ENCODE measurements at places on chromosomes 4 and X. TPM values are rescaled to one million over a fixed set of nuclear protein-coding genes. Genes with fewer than 3 reads are reported as not detected.

GRCh38 chr4:162450531-162451035 is 286.8 kb upstream of the FSTL5 start:
- no peak for DNase-seq

- DNase-seq, result no peak
Measured at GRCh38 chrX:68648960-68649359, 1.5 kb downstream of the STARD8 start.

Gene DMRTC1B
- not detected for total RNA-seq

DNA sequence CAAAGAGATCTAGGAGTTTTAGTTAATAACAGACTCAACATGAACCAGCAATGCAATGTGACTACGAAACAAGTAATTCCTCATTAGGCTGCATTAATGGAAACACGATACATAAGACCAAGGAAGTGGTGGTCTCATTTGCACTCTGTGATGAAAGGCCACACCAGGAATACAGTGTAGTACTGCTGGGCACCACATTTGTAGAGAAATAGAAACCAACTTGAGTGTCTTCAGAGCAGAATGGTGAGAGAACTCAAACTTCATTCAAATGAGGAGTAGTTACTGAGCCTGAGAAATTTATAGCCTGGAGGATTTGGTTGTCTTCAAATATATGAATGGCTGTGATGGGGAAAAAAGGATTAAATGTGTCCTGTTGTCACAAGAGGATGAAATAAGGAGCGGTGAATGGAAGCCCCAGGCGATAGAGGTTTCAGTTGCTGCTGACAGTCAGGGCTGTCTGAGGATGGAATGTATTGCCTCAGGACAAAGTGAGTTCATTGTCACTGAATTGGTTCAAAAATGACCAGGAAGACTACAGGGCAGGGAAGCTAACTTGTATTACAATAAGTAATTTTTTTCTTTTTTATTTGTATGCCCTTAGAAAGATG is 50.9 kb downstream of the NFKB1 start:
- no peak for DNase-seq

DNA sequence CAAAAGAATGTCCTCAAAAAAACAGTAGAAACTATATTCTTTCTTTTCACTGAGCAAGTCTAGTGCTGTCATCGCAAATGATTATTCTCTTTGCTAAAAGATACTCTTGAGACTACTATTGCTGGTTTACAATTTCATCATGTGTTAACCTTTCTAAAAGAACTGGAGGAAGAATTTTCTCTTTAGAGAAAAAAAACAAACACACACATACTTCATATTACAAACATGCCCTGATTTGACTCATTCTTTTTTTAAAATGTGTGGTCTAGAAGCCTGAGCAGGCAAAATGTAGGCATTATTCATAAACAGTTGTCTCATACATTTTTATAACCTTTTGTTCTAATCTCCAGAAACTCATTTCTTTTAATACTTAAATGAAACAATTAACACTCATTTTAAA is 60.6 kb upstream of the FAT4 start:
- DNase-seq, result no peak

DNA sequence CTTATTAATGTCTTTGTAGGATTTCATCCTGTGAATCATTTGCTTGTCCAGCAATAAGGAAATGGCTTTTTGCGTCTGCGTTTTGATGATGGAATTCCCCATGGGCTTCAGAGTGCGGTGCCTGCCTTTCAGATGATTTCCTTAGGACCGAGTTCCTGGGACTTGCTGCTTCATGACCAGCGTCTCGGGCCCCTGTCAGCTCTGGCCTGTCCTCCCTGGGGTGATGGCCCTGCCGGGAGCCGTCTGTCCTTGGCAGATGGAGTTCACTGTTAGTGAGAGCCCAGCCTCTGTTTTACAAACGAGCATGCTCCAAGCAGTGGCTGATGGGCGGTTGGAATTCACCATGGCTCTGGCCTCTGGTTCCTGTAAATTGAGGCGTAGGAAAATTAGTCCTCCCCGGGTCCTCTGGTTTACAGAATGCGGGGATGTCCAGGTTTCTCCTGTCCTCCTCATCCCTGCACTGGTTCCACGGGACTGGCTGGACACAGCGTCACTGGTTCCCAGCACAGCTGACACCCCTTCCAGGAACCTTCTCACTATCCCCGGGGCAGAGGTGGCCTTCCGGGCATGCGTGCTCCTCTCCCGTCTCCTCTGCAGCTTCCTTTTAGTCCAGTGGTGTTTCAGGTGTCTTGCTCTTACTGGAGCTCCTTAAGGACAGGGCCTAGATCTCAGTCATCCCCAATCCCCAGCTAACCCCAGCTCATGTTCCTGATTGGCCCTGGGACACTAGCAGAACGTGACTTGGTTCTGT is 34.9 kb downstream of the TBC1D14 start:
- peak; percentile 7 for DNase-seq

Gene F9
- not detected for total RNA-seq

Gene ANAPC4
- total RNA-seq, result 24.0 TPM

Gene GAGE13
- total RNA-seq, result not detected

- no peak for DNase-seq
Measured at GRCh38 chr4:168981460-168981859, 28.6 kb downstream of the CBR4 start.

DNA sequence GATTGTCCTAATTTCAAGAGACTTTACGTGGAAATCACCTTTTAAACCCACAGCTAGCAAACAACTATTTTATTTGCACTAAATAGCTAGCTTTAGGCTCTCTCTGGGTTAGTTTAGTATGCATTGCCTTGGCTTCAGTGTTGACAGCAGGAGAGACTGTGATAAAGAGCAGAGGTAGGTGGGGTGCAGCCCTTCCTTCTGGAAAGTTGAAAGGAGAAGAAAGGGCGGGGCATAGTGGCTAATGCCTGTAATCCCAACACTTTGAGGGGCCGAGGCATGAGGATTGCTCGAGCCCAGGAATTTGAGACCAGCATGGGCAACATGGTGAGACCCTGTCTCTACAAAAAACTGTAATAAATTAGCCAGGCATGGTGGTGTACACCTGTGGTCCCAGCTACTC is 29.0 kb upstream of the TMEM154 start:
- DNase-seq, result no peak

Gene CENPVL1
- total RNA-seq, result not detected

- DNase-seq, result no peak
Measured at GRCh38 chrX:10794203-10794630, 173.8 kb upstream of the MID1 start.

Gene CCNG2
- 26.1 TPM for total RNA-seq

- no peak for DNase-seq
Measured at GRCh38 chrX:67328476-67328875, 215.3 kb upstream of the AR start.

DNA sequence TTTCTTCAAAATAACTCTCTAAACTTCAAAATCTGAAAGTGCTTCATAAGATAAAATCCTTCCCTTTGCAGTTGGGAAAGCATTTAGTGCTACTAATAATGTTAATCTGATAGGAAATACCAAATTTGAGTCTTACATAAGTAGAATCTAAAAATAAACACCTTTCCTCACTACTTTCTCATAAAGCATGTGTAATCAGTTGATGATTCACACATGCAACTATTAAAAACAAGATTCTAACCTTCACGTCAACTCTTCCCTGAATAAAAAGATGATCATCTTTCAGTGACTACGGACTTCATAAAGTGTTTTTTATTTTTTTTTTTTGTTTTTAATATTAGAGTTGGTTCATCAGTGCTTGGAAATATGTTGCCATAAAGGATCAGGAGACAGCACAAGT is 172.6 kb downstream of the ACTRT1 start:
- no peak for DNase-seq

DNA sequence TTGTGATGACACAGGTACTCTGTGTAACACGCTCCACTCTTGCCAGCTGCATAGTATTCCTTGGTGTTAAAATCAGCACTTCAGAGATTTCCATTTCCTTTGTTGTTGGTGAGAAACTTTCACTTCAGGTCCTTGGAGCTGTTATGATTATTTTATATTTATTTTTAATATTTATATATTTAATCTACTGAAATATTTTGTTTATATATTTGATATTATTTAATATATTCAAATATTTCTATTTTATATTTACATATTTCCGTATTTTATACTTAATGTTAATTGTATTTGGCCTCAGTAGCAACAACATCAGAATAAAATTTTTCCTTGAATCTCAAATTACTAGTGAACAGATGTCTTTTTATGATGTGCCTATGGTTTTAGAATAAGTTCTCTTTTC is 225.3 kb downstream of the MAGEB17 start:
- no peak for DNase-seq

- no peak for DNase-seq
Measured at GRCh38 chr4:109014593-109015412, 251.9 kb upstream of the ETNPPL start.

Gene MAGEB2
- not detected for total RNA-seq

DNA sequence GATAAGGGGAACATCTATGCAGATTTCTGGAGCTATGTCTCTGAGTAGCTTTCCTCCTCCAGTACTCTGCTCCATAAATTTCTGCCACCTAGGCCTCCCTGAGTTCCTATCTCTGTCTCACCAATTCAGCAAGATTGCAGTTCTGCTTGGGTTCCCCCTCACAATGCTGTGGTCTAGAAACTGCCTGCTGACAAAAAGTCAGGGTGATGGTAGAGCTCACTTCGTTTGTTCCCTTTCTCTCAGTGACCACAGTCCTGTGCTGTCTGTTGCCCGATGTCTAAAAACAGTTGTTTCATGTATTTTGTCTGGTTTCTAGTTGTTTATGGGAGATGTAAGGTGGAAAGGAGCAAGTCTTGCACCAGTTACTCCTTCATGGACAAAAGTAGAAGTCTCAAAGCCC is 41.1 kb downstream of the AMMECR1 start:
- no peak for DNase-seq

Gene TEX13C
- not detected for total RNA-seq

GRCh38 chr4:47715716-47716416 is 122.0 kb downstream of the CORIN start:
- no peak for DNase-seq

Gene PARM1
- 6.5 TPM for total RNA-seq

GRCh38 chr4:145346081-145346480 is 135.6 kb upstream of the SMAD1 start:
- no peak for DNase-seq

- DNase-seq, result no peak
Measured at GRCh38 chr4:1866189-1866661, 5.0 kb upstream of the NSD2 start.

Measured in Calu3 (cell line).